WTC11 (cell line): ENCODE measurements at places on chromosomes 16 and 17.
A peak's percentile ranks its signal among the peaks of the same experiment; 100 is the strongest.

DNA sequence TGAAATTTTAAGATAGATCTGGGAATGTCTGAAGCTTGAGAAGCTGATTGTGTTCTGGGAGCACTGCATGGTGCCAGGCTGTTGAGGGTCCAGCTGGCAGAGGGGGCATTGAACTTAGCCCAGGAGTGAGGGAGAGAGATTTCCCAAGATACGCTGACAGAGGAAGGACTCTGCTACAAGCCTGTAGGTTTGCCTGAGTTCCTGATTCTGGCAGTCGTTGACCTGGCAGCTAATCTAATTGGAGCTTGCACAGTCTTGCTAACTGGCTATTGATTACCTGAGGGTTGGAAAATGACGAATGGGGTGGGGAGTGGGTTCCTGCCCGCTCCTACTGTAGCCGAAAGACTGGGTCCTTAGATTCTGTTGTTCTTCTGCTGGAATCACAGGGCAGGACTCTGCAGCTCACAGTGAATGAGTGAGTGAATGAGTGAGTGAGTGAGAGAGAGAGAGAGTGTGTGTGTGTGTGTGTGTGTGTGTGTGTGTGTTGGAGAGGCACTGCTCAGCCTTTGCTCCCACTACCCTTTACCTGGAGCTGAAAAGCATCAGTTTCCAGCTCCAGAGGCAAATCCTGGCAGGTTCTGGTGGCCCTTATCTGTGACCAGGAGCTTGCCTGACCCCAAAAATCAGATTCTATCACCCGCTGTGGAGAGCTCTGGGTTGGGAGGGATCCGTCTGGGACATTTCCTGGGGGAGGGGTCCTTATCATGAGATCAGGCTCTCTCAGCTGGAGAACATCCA, 16.7 kb downstream of the CTRL start:
- DNase-seq, result no peak

DNA sequence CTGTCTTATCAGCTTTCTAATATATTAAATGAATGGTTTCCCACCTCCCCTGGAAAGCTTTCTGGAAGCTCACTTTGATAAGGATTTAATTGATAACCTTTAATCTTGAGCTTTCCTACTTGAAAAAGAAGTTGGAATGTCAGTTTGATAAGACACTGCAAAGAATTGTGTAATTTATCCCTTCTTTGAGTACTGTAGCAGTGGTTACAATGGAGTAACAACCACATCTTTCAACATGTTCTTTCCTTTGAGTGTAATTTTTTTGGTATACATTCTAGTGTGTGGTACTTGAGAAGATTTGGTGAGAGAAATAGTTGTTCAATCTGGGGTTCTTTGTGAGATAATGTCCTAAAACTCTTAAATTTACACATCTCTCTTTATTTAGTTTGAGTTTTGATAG, 43.4 kb downstream of the CPD start:
- no peak for DNase-seq

GRCh38 chr16:363110-363765, 7.1 kb downstream of the MRPL28 start:
- no peak for DNase-seq

GRCh38 chr16:17389384-17389783, 81.4 kb downstream of the XYLT1 start:
- no peak for DNase-seq

- peak; percentile 78 for DNase-seq
Observed at GRCh38 chr17:1713878-1714426, 3.8 kb upstream of the TLCD2 start.

GRCh38 chr17:4822835-4823234, 10.3 kb upstream of the MINK1 start:
- DNase-seq, result no peak

DNA sequence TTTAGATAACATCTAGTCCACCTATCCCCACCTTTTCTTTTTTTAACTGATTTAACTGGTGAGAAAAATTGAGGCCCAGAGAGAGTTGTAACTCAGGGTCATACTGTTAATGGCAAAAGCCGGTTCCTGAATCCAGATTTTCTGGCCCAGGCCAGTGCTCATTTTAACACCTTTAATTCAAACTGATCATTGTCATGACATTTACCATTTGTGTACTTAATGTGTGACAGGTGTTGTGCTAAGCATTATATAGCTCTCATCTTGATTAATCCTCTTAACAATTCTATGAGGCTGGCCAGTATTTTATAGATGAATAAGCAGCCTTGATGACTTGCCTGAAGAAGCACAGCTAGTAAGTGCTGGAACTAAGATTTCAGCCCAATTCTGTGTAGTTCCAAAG, 14.4 kb downstream of the RHOT1 start:
- no peak for DNase-seq
